ENCODE measurements at places on chromosomes 11 and 22.

DNA sequence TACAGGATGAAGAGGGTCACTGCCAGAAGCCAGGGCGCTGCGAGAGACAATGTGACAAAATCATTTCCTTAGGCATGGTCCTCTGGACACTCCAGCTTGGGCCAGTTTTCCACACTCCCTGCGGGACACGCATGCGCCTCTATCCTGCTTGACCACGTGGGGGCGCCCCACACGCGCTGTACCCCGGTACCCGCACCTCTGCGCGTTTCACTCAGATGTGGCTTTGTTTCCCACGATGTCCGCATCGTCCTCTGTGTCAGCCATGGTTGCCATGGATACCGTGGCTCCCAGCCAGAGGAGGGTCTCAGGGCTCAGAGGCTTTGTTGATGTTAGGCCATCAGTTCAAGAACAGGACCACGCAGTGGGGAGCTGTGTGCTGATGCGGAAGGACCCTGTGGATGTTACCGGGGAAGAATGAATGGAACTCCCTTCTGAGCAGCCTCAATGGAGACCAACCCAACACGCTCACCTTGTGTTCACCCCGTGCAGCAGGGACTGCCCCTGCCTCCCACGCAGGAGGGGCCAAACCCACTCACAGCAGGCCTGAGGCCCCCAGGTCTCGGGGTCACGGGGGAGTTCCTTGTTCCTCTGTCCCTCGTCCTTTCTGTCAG is 101.1 kb upstream of the SLC22A12 start:
- DNase-seq = peak; percentile 29

DNA sequence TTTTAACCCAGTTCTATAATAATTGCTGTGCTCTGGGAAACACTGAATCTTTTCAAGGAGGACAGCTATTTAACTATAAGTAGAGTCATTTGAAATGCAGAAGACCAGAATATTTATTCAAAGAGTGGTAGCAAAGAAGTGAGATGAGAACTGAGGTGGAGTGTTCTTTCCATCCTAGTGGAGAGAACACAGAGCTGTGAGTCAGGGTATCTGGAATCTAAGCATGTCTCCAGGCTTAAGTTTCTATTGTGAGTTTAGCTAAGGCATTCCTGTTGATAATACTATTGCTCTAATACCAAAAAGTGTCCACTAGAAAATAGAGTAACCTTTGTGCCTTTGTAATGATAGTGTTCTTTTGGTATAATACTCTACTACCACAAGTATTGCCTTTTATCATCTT is 32.4 kb downstream of the JAM3 start:
- DNase-seq = no peak

- no peak for DNase-seq
These were observed 11.3 kb upstream of the ADORA2A start for GRCh38 chr22:24416095-24416494.

DNA sequence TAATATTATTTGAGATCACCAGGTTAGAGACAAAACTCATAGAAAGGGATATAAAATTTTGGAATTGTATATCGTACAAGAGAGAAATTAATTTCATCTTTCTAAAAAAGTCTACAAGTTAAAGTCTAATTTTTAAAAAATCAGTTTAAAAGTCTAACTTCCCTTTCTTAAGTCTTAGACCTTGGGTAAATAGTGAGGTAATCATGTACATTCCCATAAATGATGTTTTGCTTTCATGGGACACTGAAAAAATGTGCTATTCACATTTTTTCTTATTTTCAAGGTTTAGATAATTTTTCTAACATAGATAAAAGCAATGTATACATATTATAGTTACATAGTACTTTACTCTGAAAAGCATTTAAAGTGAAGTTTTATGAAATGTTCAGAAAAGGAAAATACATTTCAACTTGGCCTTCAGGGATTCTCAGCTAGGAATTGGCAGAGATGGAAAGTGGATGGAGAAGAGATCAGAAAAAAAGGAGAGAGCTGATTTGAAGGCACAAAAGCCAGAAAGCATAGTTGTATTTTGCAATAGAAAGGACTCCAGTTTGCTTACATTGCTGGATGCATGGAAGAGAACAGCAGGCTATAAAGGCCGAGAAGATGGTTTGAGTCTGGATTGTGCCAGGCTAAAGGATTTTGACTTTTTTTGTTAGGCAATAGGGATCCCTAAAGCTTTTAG is 194.0 kb downstream of the CASP12 start:
- no peak for DNase-seq

GRCh38 chr22:37267661-37268413 is 14.5 kb upstream of the CYTH4 start:
- DNase-seq = no peak

GRCh38 chr11:61121192-61121831 is 19.0 kb downstream of the CD5 start:
- no peak for DNase-seq

GRCh38 chr11:118152552-118153471 is at the start of gene SCN4B:
Gene SCN4B, minus strand, starts transcription at chr11:118152823. Its CDS starts 150 bp downstream, at chr11:118152673.
- DNase-seq = no peak

GRCh38 chr11:110428956-110429730 is 605 bp upstream of the FDX1 start:
- no peak for DNase-seq

- no peak for DNase-seq
These were observed 279.7 kb downstream of the SWAP70 start for GRCh38 chr11:9943386-9944110.

DNA sequence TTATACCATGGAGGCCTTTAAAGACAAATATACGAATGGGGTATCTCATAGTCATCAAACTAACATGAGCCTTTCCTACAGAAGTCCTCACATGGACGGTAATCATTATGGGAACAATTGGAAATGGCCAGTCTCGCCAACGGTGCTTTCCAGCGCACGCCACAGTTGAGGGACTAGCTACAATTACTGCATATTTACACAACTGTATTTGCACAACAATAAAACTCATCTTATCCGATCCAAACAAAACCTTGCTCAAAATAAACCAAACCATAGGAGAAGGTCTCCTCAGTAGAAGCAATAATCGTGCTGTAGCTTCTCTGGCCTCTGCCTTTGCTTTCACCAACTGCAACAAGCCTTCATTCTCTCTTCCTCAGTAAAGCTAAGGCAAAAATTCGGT is 5.9 kb downstream of the CADM1 start:
- DNase-seq = no peak

DNA sequence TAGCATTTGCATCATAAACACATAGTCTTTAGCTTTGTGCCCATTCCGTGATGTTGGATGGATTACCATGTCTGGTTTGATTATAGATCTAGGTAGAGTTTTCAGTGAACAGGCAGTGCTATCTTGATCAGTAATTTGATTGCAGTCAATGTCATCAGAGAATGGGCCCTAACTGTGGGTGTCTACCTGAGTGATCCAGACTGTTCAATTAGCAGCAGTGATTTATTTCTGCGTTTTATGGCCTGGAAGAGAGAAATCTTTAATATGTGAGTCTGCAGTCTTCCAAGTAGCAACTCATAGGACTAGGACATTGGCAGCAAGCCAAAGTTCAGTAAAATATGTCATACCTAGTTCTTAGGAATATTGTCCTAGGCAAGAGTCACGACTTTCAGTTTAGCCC is 80.3 kb downstream of the CASP12 start:
- no peak for DNase-seq

GRCh38 chr22:32680277-32680676 is 121.2 kb upstream of the TIMP3 start:
- no peak for DNase-seq

DNA sequence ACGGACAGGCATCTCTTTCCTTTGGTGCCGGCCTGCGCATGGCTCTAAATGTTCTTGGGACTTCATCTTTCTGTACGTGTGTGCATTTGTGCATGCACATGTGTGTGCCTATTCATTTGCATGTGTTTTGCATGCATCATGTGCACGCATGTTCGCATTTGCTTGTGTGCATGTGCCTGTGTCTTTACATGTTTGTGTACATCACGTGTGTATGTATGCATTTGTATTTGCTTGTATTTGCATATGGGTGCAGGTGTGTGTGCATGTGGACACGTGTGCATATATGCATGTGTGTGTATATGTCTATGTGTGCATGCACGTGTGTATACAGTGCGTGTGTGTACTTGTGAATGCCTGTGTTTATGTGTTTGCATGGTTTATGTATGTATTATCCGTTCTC is 13.5 kb upstream of the FADD start:
- no peak for DNase-seq
